ENCODE measurements at places on chromosomes 3 and 15.
A peak's percentile ranks its signal among the peaks of the same experiment; 100 is the strongest.

- no peak for DNase-seq
These were observed 2.4 kb upstream of the CORO2B start for GRCh38 chr15:68576235-68576892.

- no peak for DNase-seq
These were observed 393 bp downstream of the ERICH6 start for GRCh38 chr3:150703299-150703755.

GRCh38 chr3:137809509-137809908 is 45.4 kb downstream of the SOX14 start:
- DNase-seq: no peak

GRCh38 chr3:31159331-31160039 is 265.0 kb upstream of the GADL1 start:
- DNase-seq: no peak

GRCh38 chr3:56188201-56188600 is 280.1 kb downstream of the ERC2 start:
- no peak for DNase-seq

DNA sequence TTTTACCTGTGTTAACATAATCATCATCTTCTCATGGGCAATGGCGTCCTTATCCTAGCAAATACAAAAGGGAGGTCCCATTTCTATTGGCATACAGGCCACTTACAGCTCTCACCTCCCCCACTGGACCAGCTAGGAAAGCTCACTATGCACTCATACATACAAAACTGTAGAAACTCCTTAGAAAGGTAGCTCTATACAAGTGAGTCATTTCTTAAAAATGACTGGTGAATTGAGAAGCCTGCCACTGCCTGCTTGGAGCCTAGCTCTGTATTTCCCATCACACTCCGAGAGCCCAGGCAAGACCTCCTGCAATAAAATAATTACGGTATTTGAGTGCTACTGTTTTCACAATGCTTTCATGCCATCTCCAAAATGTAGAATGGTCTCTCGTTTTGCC is 321.8 kb downstream of the ULK4 start:
- DNase-seq: no peak

DNA sequence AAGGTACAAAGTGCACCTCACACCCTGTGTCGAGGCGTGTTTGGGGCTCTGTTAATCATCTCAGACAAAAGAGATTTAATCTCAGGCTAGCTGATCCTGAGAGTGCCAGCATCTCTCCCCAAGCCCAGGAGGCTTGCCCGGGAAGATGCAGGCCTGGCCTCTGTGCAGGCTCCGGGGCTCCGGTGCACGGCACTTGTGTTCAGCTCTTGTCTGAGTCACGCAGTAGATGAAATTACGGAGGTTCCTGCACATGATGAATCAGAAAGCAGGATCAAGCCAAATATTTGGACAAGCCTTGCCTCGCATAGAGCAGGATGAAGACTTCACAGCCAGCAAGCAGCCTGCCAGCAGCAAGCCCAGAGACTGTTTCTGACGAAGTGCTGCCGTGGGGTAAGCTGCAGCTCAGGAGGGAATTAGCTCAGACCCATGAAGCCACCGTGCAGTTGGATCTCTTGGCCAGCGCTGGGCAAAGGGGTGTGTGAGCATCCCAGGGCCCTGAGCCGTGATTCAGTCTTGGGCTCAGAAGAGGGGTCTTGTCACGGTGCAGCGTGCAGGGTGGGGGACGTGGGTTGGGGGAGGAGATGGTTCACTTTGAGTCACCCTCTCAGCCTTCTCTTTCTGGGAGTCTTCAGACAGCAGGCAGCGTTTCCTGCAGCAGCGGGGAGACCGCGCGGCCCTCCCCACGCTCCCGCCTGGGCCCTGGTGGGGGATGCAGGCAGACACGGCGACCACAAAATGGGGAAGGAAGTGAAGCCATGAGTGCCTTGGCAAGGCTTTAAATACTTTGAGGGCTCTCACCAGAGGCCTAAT is 89.2 kb upstream of the MEF2A start:
- no peak for DNase-seq

GRCh38 chr15:73760330-73761329 is 7.5 kb upstream of the INSYN1 start:
- no peak for DNase-seq

GRCh38 chr3:183587336-183587735 is 31.8 kb upstream of the KLHL6 start:
- DNase-seq: no peak

DNA sequence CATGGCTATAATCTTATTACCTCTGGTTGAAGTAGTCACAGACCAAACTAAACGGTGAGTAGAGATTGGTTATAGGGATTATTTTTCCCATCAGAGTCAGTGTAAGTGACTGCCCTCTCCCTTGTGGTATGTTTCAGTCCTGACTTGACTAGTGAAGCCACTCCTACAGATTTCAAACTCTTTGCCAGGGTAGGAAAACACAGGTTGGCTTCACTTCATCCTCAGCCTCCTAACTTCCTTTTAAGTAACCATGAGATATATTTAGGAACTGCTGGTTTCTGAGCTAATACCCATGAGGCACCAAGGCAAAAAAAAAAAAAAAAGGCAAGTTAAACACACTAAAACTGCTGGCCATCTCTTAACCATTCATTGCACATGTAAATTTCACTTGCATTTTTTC is 349.2 kb upstream of the MCTP2 start:
- no peak for DNase-seq

GRCh38 chr15:64430000-64430735 is 30.2 kb upstream of the ZNF609 start:
- DNase-seq: peak; percentile 35

Measured in right renal pelvis (tissue), 4 donors.